ENCODE measurements at places on chromosomes 5 and 9. TPM values are rescaled to one million over a fixed set of nuclear protein-coding genes. Genes with fewer than 3 reads are reported as not detected.

Gene SHROOM1
- 22.7 TPM for polyA plus RNA-seq

GRCh38 chr5:77957-78804 lies 13.8 kb upstream of the PLEKHG4B start:
- DNase-seq = no peak

DNA sequence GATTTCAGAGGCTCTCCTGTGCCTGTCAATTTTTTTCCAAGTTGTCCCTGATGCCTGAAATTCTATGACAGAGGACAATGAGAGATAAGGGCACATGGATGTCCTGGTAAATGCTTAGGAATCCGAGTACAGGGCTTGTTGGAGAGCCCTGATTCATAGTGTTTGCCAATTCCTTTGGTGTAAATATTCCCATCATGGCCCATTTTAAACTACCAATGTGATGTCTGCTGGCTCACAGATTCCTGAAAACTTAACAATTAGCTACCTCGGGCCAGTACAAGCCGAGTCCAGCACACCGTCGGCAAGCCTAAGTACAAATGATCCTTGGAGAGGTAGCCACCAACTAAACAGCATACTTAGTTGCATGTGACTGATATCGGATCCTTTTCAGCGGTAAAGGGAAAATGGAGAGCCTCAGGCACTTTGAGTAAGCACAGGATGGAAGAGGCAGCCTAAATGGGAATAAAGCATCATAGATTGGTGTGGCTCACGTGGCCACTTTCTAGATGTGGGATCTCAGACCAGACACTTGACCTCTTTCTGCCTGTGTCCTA lies 3.6 kb downstream of the ITK start:
- DNase-seq = no peak

GRCh38 chr9:110821064-110821463 lies 152.5 kb downstream of the MUSK start:
- DNase-seq = no peak

- DNase-seq = no peak
These were observed 58.2 kb downstream of the CHSY3 start for GRCh38 chr5:129962506-129962905.

DNA sequence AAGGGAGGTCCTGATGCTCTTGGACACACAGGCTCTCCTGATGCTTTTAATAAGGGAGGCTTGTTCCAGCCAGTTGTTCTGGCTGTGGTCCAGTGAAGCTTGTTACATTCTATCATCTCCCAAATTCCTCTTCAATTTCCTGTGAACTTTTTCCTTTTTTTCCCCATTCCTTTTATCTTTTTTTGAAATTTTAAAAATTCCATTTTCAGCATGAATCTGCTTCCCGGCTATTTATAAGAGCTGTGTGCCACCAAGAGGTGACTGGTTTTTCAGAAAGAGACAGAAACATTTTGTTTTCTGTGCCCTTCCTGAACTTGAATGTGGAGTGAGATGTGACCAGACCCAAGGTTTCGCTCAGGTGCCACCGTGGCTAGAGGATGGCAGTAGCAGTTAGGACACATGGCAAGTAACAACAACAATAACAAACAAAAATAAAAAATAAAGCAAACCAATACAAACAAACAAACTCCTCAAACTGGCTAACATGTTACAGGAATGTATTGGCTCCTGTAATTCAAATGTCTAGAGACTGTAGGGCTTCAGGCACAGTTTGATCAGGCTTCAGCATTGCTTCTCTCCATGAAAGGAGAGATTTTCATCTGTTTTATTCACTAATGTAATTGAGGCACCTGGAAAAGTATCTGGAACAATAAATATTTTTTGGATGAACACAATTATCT lies 121.1 kb downstream of the BOD1 start:
- DNase-seq = no peak

DNA sequence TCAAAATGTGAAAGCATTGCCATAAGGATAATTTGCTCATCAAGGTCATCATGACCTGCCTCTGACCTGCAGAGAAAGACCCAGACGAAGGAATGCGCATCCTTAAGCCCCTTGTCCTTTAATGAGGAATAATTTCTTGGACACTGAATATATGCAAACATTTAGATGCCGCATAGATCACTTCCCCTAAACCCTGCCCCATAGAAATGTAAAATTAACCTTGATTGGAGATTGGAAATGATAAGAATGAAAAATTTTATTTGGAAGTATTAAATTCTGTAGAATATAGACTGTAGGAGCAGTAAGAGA lies 233.1 kb downstream of the ARHGAP26 start:
- DNase-seq = no peak

DNA sequence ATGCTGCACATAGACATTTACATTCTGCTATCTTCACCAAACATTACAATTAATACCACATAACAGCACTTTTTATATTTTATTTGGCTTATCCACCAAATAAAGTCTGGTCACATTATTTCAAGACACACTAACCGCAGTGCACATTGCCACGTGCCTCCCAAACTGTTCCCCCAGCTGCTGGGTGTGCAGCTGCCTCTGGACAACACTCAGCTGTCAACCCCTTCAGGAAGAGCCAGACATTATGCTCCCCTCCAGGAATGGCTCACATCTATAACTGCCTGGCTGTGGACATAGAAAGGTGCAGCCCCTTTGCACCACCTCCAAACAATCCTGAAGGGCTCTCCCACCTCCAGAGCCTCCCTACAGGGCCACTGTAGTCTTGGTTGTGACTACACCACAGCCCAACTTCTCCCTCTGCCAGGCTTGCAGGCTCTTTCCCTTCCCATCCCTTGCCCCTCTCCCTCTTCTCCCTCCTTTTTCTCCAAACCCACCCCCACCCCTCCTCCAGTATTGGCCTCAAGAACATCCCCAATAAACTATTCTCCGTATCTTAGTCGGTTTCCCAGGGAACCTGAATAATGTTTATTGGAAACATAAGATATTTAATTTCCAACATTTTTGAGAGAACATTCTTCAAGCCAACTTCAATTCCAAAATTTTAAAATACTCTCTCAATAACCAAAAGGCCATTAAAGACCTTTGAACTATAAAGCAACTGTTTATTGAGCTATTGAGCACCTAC lies 372.3 kb downstream of the CTNND2 start:
- DNase-seq = no peak

GRCh38 chr5:133703935-133704334 lies 91.6 kb upstream of the FSTL4 start:
- DNase-seq = no peak

Gene HTR4
- polyA plus RNA-seq = 0.11 TPM

Gene WDR38
- 0.31 TPM for polyA plus RNA-seq

DNA sequence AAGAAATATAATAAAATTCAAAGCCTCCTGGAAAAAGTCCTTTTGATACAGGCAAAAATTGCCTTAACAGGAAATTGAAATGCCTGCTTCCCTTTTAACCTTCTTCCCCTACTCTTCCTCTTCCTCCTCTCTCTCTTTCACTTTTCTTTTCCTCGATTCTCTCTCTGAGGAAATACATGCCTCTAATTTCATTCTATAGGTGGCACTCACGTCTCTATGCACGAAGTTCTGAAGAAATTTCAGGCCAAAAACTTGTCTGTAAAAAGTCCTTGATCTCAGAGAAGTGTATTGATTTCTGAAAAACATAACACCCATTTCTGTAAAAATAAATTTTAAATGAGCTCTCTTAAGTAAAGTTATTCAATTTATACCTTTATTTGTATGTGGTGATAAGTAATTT lies 371.7 kb upstream of the IRX4 start:
- no peak for DNase-seq

GRCh38 chr5:172351240-172351778 lies 67.7 kb upstream of the UBTD2 start:
- no peak for DNase-seq

DNA sequence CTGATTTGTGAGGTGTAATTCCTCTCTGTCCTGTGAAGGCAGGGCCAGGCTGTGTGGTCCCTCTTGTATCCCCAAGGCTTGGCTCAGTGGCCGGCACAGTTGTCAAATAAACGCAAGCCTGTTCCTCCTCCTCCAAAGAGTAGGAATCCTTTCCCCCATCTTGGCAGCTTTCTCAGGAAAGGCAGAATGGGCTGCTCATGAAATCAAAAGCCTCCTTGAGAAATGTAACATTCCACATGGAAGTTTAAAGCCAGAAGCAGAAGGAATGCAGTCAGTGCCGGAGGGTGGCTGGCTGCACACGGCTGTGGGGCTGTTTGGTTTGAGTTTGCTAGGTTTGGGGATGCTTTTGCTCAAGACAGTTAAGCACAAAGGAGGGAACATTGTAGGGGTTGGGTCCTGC lies 34.5 kb upstream of the MED10 start:
- DNase-seq = no peak

DNA sequence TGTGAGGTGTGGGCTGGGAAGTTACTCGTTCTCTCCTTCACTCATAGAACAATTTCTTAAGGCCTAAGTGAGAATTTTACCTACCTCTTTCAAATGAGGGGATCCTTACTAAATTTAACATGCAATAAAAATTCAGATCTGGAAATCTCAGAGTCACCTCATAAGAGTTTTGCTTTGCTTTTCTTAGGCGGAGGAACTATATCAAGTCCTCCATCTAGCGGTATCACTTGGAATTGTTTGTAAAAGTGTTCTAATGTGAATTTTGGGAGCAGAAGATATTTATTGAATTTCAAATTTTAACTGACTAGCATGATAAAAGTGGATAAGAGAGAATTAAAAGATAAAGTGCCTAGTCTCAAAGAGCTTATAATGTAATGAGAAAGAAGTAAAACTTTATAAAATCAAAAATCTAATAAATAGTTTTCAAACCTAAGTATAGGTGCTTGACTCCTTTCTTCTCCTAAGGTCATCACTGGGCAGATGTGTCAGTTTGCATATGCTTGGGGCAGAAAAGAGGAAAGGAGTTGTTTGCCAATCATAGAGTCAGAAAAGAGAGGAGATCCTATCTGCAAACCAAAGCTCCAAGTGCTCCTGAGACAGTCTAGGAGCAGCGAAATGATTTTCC lies 145.7 kb upstream of the DAB2 start:
- no peak for DNase-seq

GRCh38 chr9:21030389-21031035 lies 928 bp downstream of the HACD4 start:
- DNase-seq = no peak

- DNase-seq = no peak
These were observed 635.9 kb downstream of the TLE1 start for GRCh38 chr9:81053298-81054025.

Gene ARID3C
- 0.21 TPM for polyA plus RNA-seq

DNA sequence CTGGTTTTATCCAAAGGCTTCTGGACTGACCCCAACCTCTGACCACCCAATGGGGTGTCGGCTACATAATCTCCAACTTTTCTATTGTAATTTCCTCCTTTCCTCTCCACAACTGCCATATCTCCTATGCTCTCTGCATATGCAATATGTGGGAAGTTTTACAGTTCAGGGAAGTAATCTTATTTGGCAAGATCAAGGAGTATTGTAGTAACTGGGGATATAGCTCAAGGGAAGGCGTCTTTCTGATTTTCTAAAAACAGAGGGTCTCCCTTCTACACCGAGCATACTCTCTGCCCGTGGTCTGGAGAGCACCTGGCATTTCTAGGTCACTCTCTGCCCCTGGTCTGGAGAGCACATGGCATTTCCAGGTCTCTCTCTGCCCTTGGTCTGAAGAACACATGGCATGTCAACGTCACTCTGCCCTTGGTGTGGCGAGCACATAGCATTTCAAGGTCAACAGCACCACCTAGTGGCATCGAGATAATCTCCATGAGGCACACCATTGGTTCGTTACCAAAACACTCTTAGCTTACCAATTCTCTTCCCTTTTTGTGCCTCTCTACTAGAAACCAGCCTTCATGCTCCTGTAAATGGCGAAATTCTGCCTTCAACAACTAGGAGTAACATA lies 616.4 kb upstream of the NUDT12 start:
- DNase-seq = no peak

GRCh38 chr5:53008751-53009150 lies 19.6 kb downstream of the ITGA2 start:
- DNase-seq = no peak

Gene ITGA2
- 29.0 TPM for polyA plus RNA-seq

DNA sequence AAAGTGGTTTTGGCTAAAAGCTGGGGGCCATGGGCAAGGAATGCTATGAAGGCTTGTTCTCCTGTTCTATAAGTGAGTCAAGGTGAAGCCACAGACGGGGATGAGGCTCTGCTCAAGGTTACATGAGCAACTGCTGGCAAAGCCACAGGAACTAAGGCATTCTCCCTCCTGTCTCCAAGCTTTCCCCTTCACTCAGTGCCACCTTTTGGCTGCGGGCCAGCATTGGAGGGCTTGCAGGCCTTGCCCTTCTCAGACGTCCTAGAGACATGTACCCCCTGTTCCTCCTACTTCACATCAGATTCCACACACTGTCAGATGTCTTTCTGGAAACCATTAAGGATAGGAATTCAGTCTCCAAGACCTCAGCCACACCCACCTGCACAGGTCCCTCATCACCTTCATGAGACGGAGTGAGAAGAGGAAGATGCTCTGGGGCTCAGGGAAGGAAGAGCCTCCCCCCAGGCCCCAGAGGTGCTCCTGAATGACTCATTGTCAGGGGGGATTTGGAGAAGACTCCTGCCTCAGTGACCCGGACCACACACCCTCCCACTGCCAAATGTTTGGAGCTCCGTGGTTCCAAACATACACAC lies 20.5 kb upstream of the MEIKIN start:
- no peak for DNase-seq

- peak; percentile 61 for DNase-seq
These were observed 828.1 kb upstream of the GRAMD2B start for GRCh38 chr5:125595095-125595494.

Gene NFIB
- polyA plus RNA-seq = 18.2 TPM

- DNase-seq = no peak
These were observed at the start of gene FBXO10 for GRCh38 chr9:37575921-37576721. Gene FBXO10, minus strand, starts transcription at chr9:37576380. Its CDS starts 34,612 bp downstream, at chr9:37541768.

- DNase-seq = no peak
These were observed 19.1 kb downstream of the PTGS1 start for GRCh38 chr9:122389799-122390481.

DNA sequence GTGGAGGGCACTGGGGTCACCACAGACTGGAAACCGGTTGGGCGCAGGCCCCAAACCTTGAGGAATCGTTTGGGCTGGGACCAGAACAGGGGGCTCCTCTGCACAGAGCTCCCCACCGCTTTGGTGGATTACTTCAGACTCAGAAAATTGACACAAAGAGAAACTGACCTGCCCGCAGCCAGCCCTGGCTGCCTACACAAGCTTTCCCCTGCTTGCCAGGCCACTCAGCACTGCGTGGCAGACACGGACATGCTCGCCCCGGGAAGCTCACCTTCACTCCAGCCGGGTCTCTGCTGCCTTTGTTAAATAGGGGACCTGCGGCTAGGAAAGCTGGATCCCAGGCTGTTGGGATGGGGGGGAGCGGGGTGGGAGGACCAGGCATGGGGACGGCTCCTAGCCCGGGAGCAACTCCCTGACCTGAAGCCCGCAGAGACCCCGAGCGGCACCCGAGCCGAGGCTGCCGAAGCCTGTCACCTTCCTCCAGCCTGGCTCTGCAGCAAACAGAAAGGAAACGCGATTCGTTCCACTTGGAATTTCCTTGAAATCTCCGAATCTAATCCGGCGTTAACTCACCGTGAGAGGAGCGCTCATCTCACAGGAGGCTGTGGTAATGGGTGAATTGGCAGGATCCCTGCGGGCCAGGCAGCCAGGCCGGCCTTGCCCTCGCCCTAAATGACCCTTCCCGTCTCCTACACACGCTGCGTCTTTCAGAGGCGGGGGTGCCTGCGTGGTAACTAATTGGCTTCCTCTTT lies 8.8 kb downstream of the PAX5 start:
- DNase-seq = no peak

Gene CLINT1
- polyA plus RNA-seq = 124 TPM

Measured in left renal cortex interstitium (tissue), 4 donors.